ENCODE measurements at places on chromosomes 13 and 19. TPM values are rescaled to one million over a fixed set of nuclear protein-coding genes. Genes with fewer than 3 reads are reported as not detected.

DNA sequence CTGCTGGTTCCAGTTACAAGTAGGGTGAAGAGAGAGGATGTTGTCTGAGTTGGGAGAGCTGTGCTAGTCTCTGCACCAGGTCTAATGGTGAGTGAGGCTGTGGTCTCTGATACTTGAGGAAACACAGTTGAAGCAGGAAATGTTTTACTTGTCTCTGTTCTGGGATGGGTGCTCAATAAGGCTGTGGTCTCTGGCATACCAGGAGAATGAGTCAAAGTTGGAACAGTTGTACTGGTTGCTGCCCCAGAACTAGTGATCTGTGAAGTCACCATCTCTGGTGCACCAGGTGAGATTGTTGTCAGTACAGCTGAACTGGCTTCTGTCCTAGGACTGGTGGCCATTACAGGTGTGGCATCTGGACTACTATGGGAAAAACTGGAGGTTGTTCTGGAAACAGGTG lies 74.7 kb downstream of the MUC16 start:
- H3K4me1 ChIP-seq, result no peaks in the 10 kb centered on the region
- no peaks in the 10 kb centered on the region for H3K36me3 ChIP-seq
- H3K4me3 ChIP-seq, result no peak overlapping the region
- H3K27ac ChIP-seq, result no peak overlapping the region
- H3K27me3 ChIP-seq, result no peaks in the 10 kb centered on the region

The ZNF558 gene
- 26.3 TPM for total RNA-seq

- H3K4me3 ChIP-seq, result no peak overlapping the region
- H3K27ac ChIP-seq, result no peak overlapping the region
- no peaks in the 10 kb centered on the region for H3K36me3 ChIP-seq
- DNase-seq, result peak; percentile 16
Measured at GRCh38 chr13:110274687-110275086, 32.3 kb downstream of the COL4A1 start.

GRCh38 chr19:29551774-29552173 lies 26.0 kb downstream of the VSTM2B start:
- peaks cover 24% of the 10 kb centered on the region for H3K27me3 ChIP-seq
- DNase-seq, result no peak
- H3K4me3 ChIP-seq, result no peak overlapping the region
- no peak overlapping the region for H3K27ac ChIP-seq
- no peaks in the 10 kb centered on the region for H3K36me3 ChIP-seq

DNA sequence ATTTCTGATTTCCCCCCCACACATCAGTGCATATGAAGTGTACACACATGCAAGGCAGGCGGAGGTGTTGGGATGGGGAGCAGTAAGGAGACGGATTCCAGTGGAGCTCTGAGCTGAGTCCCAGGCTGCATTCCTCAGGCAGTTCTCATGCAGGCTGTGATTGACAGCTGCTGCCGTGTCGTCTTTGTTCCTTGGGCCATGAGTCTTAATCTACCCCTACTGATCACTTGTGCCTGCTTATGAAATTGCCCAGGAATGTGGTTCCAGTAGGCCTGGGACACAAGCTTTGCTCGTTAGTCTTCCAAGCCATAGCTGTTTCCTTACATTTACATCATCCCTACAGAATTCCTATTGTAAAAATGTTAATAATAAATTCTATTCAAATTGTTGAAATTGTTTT lies 1241.9 kb downstream of the UQCRFS1 start:
- DNase-seq, result no peak
- no peaks in the 10 kb centered on the region for H3K36me3 ChIP-seq
- no peak overlapping the region for H3K27ac ChIP-seq
- no peak overlapping the region for H3K4me3 ChIP-seq
- no peaks in the 10 kb centered on the region for H3K27me3 ChIP-seq
- H3K4me1 ChIP-seq, result no peaks in the 10 kb centered on the region

DNA sequence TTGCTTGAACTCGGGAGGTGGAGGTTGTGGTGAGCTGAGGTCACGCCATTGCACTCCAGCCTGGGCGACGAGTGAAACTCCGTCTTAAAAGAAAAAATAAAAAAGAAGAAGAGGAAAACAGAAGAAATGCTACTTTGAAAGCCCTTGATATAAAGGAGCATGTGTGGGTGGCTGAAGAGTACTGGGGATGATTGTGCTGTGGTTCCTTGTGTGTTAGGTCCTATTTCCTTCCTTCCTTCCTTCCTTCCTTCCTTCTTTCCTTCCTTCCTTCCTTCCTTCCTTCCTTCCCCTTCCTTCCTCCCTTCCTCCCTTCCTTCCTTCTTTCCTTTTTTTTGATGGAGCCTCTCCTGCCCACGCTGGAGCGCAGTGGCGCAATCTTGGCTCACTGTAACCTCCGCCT lies 14.3 kb downstream of the WDR88 start:
- H3K27me3 ChIP-seq, result peaks cover 7% of the 10 kb centered on the region
- H3K36me3 ChIP-seq, result no peaks in the 10 kb centered on the region
- H3K4me1 ChIP-seq, result peaks cover 6% of the 10 kb centered on the region
- H3K4me3 ChIP-seq, result no peak overlapping the region
- no peak for DNase-seq

DNA sequence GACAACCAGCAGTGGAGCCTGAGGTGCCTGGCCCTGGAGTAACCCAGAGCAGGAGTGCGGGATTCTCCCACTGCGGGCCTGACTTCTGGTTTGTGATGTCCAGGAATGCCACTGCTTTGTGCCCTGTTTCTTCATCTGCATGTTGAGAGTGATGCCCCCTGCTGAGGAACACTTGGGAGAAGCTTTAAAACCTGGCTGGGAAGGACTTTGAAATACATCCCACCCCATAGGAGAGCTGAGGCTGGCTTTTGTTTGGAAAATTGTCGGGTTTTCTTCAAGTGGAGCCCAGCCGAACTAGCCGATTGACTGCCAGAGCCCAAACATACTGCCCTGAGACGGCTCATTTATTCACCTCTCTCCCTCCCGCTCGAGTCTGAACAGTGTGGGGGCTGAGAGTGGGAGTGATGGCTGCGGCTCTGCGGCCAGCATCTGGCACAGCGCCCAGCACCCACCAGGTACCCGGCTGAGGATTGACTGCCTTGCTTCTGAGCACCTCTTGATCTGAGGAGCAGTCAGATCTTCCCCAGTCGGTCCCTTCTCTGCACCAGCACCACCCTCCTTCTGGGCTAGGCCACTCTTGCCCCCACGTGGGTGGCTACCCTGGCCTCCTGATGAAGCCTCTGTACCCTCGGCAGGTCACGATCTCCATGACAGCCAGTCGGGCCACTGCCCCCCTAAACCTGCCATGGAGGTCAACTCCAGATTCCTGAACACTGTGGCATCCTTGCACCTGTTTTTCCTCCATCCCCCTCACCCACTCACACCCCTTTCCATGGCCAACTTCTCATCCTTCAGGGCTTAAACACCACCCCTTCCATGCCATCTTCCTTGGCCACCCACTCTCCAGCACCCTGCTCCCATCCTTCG lies 148.9 kb downstream of the SIPA1L3 start:
- peaks cover 7% of the 10 kb centered on the region for H3K4me1 ChIP-seq
- DNase-seq, result no peak
- no peak overlapping the region for H3K4me3 ChIP-seq
- no peaks in the 10 kb centered on the region for H3K36me3 ChIP-seq
- H3K27me3 ChIP-seq, result no peaks in the 10 kb centered on the region

The MYH14 gene
- total RNA-seq, result not detected

DNA sequence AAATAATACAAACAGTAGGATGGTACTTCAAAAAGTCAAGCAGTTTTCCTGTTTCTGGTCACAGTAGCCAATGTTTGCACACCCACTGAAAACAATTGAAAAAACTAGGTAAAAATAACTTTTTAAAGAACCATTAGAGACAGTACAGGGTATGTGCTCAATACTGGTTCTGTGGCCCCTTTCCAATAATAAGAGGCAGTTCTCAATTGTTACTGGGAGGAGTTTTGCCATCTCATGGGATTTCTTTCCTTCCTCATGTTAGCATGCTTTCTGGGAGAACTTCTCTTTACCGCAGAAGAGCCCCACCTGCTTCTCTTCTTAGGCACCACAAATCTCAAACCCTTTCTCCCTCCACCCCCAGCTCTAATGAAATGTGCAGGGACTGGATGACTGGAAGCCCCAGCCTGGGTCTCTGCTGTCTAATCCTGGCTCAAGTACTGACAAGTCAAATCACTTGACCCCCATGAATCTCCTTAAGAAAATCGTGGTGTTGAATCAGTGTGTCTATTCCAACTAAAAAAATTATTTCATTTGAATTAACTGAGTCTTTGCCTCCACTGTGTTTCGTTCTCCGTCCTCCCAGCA lies 14.6 kb downstream of the METTL21C start:
- no peak overlapping the region for H3K4me3 ChIP-seq
- peak overlapping the region; percentile 61 for H3K27ac ChIP-seq
- DNase-seq, result no peak

- H3K4me3 ChIP-seq, result no peak overlapping the region
- no peak overlapping the region for H3K27ac ChIP-seq
- DNase-seq, result no peak
- H3K27me3 ChIP-seq, result peaks cover 75% of the 10 kb centered on the region
Measured at GRCh38 chr13:36918246-36919131, 1.5 kb downstream of the SMAD9 start.

The ZNF835 gene
- 2.1 TPM for total RNA-seq

- peaks cover 60% of the 10 kb centered on the region for H3K27me3 ChIP-seq
- H3K4me1 ChIP-seq, result peaks cover 32% of the 10 kb centered on the region
- H3K4me3 ChIP-seq, result peak overlapping the region; percentile 28
- peak; percentile 91 for DNase-seq
- H3K36me3 ChIP-seq, result no peaks in the 10 kb centered on the region
Measured at GRCh38 chr19:49148784-49149651, 6.2 kb downstream of the HRC start.

GRCh38 chr13:99659226-99659625 lies 158.0 kb downstream of the TM9SF2 start:
- peaks cover 22% of the 10 kb centered on the region for H3K27me3 ChIP-seq
- H3K4me3 ChIP-seq, result no peak overlapping the region
- peaks cover 46% of the 10 kb centered on the region for H3K4me1 ChIP-seq
- H3K27ac ChIP-seq, result peak overlapping the region; percentile 93

GRCh38 chr19:40702337-40703012 lies 12.0 kb upstream of the NUMBL start:
- no peaks in the 10 kb centered on the region for H3K4me1 ChIP-seq
- peaks cover 17% of the 10 kb centered on the region for H3K36me3 ChIP-seq
- no peaks in the 10 kb centered on the region for H3K27me3 ChIP-seq
- DNase-seq, result no peak
- H3K27ac ChIP-seq, result no peak overlapping the region
